ENCODE measurements at places on chromosomes 5 and 9. TPM values are rescaled to one million over a fixed set of nuclear protein-coding genes. Genes with fewer than 3 reads are reported as not detected.

DNA sequence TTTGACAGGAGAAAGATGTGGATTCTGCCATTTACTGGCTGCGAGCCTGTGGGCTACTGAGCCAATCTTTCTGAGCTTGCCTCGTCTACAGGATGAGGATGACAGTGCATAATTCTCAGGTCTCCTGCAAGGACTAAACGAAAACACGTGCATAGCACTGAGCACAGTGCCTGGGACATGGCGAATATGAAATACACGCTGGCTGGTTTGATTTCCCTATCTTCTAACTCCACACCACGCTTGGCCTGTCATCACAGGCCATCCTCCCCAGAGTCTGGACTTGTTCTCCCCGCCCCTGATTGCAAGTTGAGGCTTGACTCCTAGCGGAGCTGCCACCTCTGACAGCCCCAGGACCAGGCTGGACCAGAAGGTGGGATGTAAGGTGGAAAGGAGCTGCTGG lies 37.9 kb downstream of the ARPC5L start:
- peaks cover 34% of the 10 kb centered on the region for H3K36me3 ChIP-seq
- no peaks in the 10 kb centered on the region for H3K27me3 ChIP-seq
- H3K4me1 ChIP-seq = no peaks in the 10 kb centered on the region
- H3K27ac ChIP-seq = no peak overlapping the region
- no peak overlapping the region for H3K4me3 ChIP-seq
- no peak for DNase-seq

GRCh38 chr5:97418462-97418861 lies 235.4 kb upstream of the RIOK2 start:
- H3K27ac ChIP-seq = no peak overlapping the region
- no peaks in the 10 kb centered on the region for H3K27me3 ChIP-seq
- no peak overlapping the region for H3K4me3 ChIP-seq
- no peak for DNase-seq

OGN gene
- 0.32 TPM for total RNA-seq

CARTPT gene
- not detected for total RNA-seq

GRCh38 chr9:74358959-74359358 lies 138.2 kb upstream of the RORB start:
- no peaks in the 10 kb centered on the region for H3K27me3 ChIP-seq
- no peaks in the 10 kb centered on the region for H3K4me1 ChIP-seq
- no peaks in the 10 kb centered on the region for H3K36me3 ChIP-seq
- H3K27ac ChIP-seq = no peak overlapping the region
- H3K4me3 ChIP-seq = no peak overlapping the region
- DNase-seq = no peak

GRCh38 chr9:84557751-84558150 lies 111.8 kb upstream of the NTRK2 start:
- H3K27ac ChIP-seq = no peak overlapping the region
- H3K4me3 ChIP-seq = no peak overlapping the region
- no peak for DNase-seq
- H3K4me1 ChIP-seq = no peaks in the 10 kb centered on the region
- H3K36me3 ChIP-seq = no peaks in the 10 kb centered on the region
- H3K27me3 ChIP-seq = no peaks in the 10 kb centered on the region

ZNF883 gene
- 1.0 TPM for total RNA-seq

DNA sequence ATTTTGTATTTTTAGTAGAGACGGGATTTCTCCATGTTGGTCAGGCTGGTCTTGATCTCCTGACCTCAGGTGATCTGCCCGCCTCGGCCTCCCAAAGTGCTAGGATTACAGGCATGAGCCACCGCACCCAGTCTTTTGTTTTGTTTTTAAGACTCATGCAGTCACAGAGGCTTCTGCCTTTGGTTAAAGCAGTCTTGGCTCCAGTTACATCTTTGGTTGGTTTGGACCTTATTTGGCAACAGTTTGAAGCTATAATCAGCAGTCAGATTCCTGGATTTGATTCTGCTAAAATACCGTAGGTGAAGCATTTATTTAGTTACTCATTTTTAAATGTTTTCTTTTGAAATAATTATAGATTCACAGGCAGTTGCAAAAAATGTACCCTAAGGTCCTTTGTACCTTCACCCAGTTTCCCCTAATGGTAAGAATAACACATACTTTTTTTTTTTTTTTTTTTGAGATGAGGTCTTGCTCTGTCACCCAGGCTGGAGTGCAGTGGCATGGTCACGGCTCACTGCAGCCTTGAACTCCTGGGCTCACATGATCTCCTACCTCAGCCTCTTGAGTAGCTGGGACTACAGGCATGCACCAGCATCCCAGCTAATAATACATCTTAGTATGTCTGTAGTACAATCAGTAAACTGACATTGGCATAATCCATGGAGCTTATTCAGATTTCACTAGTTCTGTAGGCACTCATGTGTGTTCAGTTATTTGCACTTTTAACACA lies 15.7 kb downstream of the USP20 start:
- no peaks in the 10 kb centered on the region for H3K27me3 ChIP-seq
- H3K4me3 ChIP-seq = no peak overlapping the region
- H3K36me3 ChIP-seq = peaks cover 24% of the 10 kb centered on the region
- H3K4me1 ChIP-seq = no peaks in the 10 kb centered on the region
- no peak overlapping the region for H3K27ac ChIP-seq
- no peak for DNase-seq

DNA sequence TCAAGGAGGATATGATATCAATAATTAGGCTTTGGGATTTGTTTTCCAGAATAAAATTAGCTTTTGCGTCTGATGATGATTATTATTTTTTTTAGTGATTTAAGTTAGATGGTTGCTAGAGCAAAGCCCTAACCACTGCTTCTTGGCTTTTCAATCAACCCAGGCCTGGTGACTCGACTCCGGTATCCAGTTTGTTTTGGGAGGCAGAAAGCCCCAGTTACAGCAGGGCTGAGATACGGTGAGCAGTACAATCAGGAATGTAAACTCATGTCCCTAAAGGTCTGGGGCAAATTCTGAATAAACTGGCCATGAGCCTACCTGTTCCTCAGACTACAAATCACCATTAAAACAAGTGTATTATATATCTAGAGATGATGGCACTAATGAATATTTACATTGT lies 24.4 kb upstream of the CYFIP2 start:
- no peaks in the 10 kb centered on the region for H3K27me3 ChIP-seq
- no peak overlapping the region for H3K27ac ChIP-seq
- H3K4me1 ChIP-seq = no peaks in the 10 kb centered on the region
- no peaks in the 10 kb centered on the region for H3K36me3 ChIP-seq
- H3K4me3 ChIP-seq = no peak overlapping the region

SOX30 gene
- total RNA-seq = not detected

C9orf50 gene
- not detected for total RNA-seq

NTNG2 gene
- 6.2 TPM for total RNA-seq

- no peak overlapping the region for H3K4me3 ChIP-seq
- DNase-seq = no peak
- peaks cover 17% of the 10 kb centered on the region for H3K4me1 ChIP-seq
- H3K27me3 ChIP-seq = no peaks in the 10 kb centered on the region
- peaks cover 3% of the 10 kb centered on the region for H3K36me3 ChIP-seq
- H3K27ac ChIP-seq = peak overlapping the region; percentile 30
Observed at GRCh38 chr9:113589890-113590289, 126.4 kb downstream of the RGS3 start.

GRXCR2 gene
- total RNA-seq = not detected

- DNase-seq = no peak
- H3K27me3 ChIP-seq = no peaks in the 10 kb centered on the region
- no peak overlapping the region for H3K4me3 ChIP-seq
- no peaks in the 10 kb centered on the region for H3K36me3 ChIP-seq
Observed at GRCh38 chr9:134169724-134170401, 5.5 kb upstream of the RNU6ATAC start.

- H3K27ac ChIP-seq = no peak overlapping the region
- peaks cover 3% of the 10 kb centered on the region for H3K4me1 ChIP-seq
Observed at GRCh38 chr5:76525956-76526355, 97.2 kb downstream of the F2RL2 start.

QRFP gene
- total RNA-seq = not detected

CHSY3 gene
- total RNA-seq = 1.1 TPM

GRCh38 chr5:34608859-34609648 lies 47.1 kb upstream of the RAI14 start:
- no peaks in the 10 kb centered on the region for H3K27me3 ChIP-seq
- no peaks in the 10 kb centered on the region for H3K36me3 ChIP-seq
- no peak overlapping the region for H3K4me3 ChIP-seq
- no peak for DNase-seq
- H3K4me1 ChIP-seq = no peaks in the 10 kb centered on the region

- H3K4me1 ChIP-seq = no peaks in the 10 kb centered on the region
- no peaks in the 10 kb centered on the region for H3K27me3 ChIP-seq
- no peaks in the 10 kb centered on the region for H3K36me3 ChIP-seq
- no peak for DNase-seq
Observed at GRCh38 chr5:44842496-44843282, 33.9 kb downstream of the MRPS30 start.

DNA sequence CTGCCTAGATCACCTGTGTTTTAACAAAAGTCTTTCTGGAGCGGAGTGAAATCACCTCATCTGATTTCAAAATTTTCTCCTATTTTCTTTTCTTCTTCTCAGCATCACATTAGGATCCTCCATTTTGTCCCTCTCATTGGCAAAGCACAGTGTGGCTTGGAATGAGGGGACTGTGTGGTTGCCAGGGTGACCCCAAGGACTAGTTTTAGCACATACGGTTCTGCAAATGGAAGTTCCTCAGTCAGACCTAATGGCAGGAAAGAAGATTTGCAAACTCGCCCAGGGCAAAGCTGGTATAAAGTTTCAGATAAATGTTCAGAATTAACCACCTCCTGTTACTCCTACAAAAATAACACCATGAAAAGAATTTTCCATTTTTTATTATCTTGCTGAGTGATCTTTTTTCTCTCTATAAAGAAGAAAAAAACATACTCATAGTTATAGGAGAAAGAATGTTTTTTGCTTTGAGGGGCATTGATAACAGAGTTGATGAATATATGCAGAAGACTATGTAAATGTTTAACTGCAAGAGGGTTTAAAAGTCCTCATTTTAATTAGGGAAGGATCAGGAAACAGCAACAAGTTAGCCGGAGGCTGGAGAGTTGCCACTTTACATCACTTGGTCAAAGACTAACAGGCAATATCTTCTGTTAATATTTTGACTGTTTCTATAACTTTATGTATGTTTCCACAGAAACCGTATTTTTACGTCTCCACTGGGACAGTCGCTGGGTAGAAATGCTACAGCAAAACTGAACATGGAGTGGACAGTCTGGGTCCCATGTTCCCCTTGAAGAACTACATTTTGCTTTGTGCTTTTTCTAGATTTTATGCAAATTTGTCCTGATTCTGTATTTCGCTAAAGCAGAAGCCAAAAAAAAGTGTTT lies 257.8 kb downstream of the NR2F1-AS1 start:
- no peaks in the 10 kb centered on the region for H3K36me3 ChIP-seq
- no peaks in the 10 kb centered on the region for H3K27me3 ChIP-seq
- DNase-seq = no peak
- no peak overlapping the region for H3K4me3 ChIP-seq
- H3K4me1 ChIP-seq = no peaks in the 10 kb centered on the region

GRCh38 chr5:52825826-52826225 lies 38.1 kb downstream of the ITGA1 start:
- no peaks in the 10 kb centered on the region for H3K27me3 ChIP-seq
- H3K36me3 ChIP-seq = no peaks in the 10 kb centered on the region
- H3K4me1 ChIP-seq = no peaks in the 10 kb centered on the region
